Right atrium auricular region (tissue), 2 donors: ENCODE measurements at places on chromosomes 1 and 21. TPM values are rescaled to one million over a fixed set of nuclear protein-coding genes. Genes with fewer than 3 reads are reported as not detected.
A peak's percentile ranks its signal among the peaks of the same experiment; 100 is the strongest.

VHLL gene
- total RNA-seq = not detected

CHIA gene
- not detected for total RNA-seq

DNA sequence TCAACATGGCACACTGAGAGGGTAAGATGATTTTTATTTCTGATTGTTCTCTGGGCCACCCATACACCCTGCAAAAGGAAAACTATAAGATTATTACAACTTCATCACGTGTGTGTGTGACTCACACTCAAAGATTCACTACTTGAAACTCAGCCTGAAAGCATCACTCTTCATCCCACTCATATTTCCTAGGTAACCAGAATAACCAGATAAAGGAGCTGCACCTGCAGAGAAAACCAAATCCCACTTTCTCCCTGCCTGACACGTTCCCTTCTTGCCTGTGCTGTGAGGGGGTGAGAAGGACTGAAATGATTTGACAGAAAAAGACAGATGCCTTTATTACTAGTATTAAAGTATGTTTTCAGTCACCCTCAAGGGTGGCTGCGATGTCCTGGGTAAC is 131.6 kb downstream of the TGFBR3 start:
- DNase-seq = no peak

F13B gene
- total RNA-seq = not detected

GRCh38 chr21:39397646-39398385 is 47.8 kb downstream of the LCA5L start:
- no peak for DNase-seq

DNA sequence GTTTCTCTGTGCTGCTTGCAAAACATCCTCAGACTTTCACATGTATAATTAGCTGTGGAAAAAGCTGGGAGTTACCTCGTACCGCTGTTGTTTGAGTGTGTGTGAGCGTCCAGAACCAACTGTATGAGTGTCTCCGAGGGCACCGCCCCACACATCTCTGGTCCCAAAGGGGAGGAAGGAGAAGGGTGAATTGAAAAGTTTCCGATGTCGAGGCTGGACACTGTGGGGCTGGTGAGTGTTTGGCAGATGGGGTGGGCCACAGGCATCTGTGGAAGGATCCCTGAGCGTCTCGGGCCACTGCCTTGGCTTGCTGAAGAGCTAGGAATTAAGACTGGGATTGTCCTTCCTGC is 1.2 kb downstream of the ATP2B4 start:
- DNase-seq = no peak

LRRC3 gene
- 1.1 TPM for total RNA-seq

DNA sequence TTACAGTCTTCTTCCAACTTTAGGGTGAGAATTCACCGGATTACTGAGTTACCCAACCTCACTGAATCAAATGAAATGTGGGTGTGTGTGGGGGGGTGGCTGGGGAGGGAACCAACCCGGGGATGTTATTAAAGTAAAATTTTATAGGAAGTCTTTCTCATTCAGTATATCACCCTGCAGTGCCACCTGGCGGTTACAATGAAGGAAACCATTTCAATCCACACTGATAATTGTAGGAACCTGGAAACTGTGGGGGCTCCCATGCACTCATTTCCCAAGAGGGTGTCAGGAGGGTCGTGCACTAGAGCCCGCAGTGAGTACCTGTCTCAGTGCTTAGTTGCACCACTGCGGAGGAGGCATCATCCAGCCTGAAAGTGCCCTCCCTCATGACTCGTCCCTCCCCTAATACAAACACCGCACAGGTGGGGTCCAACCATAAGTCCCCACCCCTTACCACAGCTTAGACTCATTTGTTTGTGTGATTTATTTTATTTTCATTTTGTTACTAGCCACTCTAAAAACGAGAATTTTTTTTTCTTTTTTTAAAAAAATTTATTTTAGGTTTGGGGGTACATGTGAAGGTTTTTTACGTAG is 29.1 kb upstream of the IGSF5 start:
- no peak for DNase-seq

DNA sequence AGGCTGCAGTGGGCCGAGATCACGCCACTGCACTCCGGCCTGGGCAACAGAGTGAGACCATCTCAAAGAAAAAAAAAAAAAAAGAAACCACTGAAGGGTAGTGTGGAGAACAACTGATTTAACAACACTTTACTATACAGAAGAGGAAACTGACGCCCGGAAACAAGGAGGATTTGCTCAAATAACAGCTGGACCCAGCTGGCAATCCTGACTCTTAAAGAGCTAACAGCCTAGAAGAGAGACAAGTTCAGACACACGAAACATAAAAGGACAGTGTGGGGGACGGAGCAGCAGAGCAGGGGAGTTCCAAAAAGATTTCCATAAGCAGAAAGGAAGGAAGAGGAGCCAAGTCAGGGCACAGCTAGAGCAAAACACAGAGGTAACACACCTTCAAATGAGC is 4.4 kb downstream of the ECHDC2 start:
- DNase-seq = no peak

DNA sequence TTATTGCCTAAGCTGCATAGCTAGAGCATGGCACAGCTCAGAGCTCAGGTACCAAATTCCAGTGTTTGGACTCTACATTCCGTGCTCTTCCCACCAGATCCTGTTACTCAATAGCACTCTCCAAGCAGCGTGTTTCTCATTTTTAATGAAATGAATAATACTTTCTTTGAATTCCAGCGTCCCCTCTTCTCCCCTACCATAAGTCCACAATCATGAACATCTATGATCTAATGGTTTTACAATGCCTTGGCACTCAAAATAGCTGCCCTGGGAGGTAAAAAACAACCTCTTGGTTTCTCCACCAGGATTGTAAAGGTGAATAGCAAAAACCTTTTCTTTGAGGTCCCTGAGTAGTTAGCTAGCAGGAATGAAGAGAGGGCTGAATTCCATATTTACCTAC is 480.0 kb upstream of the PKN2 start:
- DNase-seq = no peak

IFI44L gene
- 3.3 TPM for total RNA-seq

DNA sequence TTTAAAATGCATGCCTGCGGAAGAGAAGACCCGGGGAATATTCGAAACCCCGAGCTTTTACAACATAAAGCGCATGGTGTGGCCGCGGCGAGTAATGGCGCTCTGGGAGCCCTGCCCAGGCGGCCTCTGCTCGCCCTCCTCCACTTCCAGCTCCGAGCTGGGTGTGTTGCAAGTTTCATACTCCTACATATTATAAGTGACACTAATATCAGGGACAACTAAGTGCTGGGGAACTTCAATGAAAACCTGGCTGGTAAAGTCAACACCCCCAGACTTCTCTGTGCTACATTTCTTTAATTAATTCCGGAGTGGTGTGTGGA is 11.8 kb downstream of the SIM2 start:
- no peak for DNase-seq

GRCh38 chr1:21050031-21050430 is 126.7 kb downstream of the EIF4G3 start:
- DNase-seq = no peak

DNA sequence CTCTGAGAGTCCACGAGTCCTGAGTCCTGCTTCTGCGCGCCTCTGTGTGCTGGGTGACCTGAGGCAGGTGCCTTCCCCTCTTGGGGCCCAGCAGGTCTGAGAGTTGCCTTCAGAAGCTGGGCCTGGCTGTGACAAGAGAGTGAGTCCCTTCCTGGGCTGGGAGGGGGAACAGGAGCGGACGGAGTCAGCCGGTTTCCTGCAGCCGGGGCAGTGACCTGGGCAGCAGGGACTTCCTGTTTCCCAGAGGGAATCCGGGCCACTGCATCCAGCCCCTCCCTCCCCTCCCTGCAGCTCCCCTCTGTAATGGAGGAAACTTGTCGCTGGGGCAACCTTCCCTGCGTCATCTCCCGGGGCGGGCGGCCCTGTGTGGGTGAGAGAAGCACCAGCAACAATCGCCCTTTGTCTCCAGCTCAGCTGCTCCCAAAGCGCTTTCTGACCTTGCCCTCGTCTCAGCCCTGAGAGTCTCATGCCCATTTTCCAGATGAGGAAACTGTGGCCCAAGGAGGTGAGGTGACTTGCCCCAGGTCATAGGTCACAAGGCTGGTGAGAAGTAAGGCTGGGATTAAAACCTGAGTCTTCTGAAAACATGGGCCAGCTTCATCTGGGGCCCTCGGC is 61.1 kb downstream of the SDC3 start:
- peak; percentile 93 for DNase-seq

DNA sequence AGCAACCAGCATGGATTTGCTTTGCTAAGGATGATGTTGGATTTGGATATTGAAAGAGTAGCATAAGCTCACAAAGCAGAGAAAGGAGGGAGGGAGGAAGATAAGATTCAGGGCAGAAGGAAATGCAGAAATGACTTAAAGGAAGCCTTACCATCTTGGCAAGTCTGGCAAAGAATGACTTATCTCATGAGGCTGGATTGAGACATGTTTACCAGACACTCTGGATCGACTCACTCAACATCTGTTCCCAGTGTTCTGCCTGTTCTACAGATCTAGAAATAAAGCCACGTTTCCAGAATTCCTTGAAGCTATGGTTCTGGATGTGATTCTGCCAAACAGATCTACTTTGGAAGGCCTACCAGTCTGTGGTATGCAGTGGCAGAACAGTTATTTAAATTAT is 38.8 kb upstream of the CTBS start:
- no peak for DNase-seq

DNA sequence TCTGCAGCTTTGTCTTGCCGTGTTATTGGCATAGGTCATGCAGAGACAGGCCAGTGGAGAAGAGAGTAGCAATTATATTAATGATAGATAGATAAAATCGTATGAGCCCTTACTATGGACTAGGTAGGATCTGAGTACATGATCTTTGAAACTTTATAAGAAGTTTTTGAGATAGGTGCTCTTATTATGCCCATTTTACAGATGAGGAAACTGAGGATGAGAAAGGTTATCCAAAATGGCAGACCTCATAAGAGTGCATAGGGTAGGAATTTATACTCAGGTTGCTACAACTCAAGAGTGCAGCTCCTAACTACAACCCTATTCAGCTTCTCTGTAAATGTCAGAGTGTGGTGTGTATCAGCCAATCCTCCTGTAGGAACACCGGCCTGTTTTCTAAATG is 89.6 kb downstream of the SLC35F3 start:
- no peak for DNase-seq

- DNase-seq = no peak
These were observed 97.8 kb downstream of the SIK1 start for GRCh38 chr21:43328958-43329691.

ACTL8 gene
- not detected for total RNA-seq

DNA sequence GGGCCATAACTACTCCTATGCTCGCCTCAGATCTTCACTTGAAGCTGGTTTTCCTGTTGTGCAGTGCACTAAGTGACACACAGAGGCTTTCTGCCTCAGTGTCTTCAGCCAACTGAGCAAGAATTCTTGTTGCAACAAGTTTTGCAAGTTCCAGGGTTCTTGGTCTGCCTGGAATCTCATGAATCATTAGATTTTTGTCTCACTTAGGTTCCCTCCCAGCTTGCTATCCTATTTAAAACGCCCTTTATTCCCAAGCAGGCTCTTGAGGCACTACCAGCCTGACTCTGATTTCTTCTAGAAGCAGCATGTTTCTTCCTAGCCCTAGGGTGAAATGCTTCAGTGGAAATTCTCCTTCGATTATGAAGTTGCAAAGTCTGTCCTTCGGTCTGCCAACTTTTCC is 158.8 kb downstream of the C1orf21 start:
- no peak for DNase-seq

- DNase-seq = no peak
These were observed 91.2 kb upstream of the KAZN start for GRCh38 chr1:14507262-14507661.
